Motor neuron (in vitro differentiated cells): ENCODE measurements at places on chromosomes 16 and 17.
A peak's percentile ranks its signal among the peaks of the same experiment; 100 is the strongest.

DNA sequence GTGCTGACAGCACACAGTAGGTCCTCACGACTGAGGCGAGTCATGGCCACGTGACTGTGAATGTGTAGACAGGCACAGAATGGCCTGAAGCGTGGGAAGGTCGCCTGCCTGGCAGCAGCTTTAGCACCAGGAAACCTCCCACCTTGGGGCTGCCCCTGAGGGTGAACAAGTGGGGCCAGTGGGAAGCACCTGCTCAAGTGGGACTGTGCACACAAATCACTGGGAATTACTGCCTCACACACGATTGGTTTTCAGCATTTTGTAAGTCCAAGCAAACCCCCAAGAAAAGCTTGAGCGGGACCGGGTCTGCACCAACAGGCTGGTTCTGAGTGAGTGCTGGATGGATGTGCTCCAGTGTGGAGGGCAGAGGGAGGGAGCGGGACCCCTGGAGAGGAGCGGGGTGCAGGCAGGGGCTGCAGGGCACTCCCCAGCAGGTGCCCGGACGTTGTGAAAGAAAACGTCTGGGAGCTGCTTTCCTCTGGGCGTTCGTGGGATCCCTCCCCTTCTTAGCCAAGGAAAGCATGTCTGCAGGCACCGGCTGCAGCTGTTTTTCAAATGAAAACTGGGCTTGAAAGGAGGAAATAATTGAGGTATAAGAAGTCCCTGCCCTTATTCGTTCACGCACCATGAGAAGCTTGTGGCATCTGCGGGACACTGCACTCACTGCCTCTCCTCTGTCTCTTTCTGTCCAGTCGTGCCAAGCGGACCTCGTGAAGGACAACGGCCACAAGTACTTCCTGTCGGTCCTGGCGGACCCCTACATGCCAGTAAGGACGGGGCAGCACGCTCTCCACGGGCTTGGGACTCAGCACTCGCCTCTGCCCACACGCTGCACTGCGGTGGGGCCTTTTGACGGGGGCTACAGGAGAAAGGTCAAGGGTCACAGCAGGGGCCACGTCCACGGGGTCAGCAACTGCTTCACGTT, 111.7 kb upstream of the CHMP6 start:
- ATAC-seq, result no peak

DNA sequence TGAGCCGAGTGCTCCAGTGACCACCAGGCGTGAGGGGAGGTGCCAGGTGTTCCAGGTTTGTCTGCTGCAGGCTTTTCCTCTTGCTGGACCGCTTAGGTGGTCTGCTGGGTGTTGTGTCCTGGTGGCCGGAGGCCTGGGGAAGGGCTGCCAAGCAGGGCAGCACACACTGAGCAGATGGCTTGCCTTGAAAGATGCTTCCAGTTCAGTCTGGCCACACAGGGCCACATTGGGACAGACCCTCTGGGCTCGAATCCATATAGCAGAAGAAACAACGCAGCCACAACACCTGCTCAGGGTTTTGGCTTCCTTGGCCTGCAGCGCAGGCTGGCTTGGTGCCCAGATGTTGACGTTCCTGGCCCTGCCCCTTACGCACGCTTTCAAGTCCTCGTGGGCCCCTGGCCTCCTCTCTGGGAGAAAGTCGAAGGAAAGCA, 24.8 kb downstream of the GINS2 start:
- ATAC-seq, result no peak

- no peak for ATAC-seq
These were observed 10.1 kb downstream of the TK2 start for GRCh38 chr16:66539623-66540469.

DNA sequence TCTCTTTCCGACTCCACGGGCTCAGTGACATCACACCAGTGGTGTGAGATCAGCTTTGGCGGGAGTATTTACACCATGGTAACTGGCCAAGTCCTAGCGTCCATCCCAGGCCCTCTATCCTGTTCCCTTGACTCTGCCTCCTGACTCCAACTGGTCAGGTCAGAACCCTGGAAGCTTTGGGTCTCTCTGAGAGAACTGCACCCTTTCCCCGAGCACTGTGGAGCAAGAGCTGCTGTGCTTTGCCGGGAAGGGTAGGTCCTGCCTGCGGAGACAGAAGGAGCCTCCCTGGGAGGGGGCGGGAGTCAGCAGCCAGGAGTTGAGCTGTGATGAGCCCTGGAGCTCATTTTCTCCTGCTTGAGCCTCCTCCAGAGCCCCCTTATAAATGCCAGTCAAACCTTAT, 212.1 kb upstream of the TNRC6C start:
- ATAC-seq, result no peak

DNA sequence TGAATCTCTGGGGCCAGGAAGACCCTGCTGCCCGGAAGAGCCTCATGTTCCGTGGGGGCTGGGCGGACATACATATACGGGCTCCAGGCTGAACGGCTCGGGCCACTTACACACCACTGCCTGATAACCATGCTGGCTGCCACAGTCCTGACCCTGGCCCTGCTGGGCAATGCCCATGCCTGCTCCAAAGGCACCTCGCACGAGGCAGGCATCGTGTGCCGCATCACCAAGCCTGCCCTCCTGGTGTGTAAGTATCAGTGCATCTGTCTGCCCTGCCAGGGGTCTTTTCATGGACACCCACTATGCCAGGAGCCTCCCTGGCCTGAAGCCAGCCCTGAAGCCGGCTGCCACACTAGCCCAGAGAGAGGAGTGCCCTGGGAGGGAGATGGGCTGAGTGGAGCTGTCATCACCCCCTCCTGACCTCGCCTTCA, at the start of gene CETP:
Gene CETP, plus strand, starts transcription at position 100 of the 431 bp plus-strand sequence. Its CDS starts 30 bp downstream, at position 130.
- ATAC-seq, result no peak

DNA sequence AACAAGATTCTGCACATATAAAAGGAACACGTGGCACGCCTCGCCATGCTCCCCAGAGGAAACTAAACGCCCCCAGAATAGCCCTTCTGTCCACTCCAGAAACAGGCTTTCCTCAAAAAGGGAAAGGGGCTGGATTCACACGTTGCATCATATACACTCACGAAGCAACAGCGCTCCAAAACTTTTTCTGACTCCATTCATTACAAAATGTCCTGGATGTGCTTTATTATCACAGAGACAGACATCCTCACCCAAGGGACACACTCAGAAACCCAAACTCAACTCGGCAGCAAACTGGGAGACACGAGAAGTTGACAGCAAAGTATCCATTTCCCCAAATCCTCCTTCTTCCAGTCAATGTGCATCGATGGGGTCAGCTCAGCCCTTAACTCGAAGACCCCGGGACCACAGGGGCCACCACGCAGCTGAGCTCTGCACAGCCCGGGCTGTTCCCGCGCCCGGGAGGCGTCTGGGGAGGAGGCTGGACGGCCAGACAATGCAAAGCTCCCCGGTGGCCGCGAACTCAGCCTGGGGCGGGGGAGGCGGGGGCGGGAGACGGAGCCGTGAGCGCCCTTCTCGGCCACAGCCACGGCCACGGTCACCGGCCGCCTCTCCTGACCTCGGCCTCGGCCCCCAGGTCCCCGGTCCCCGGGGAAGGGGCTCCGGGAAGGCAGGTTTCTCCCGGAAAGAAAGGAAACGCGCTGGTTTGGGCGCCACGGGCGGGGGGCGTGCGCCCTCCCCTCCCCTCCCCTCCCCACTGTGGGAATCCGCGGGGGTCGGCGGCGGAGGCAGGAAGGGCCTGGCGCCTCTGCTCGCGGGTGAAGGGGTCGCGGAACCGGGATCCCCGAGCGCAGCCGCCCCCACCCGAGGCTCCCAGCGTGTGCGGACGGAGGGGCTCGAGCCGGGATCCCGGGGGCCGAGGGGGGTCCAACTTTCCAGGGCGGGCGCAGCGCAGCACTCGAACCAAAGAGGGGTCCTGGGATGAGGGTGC, 1.2 kb downstream of the NXN start:
- peak; percentile 8 for ATAC-seq

- ATAC-seq, result no peak
These were observed 16.2 kb upstream of the BMERB1 start for GRCh38 chr16:15418206-15418605.

GRCh38 chr17:62816282-62816839, 8.2 kb upstream of the MARCHF10 start:
- no peak for ATAC-seq

- ATAC-seq, result peak; percentile 39
These were observed 36.5 kb upstream of the DHRS7B start for GRCh38 chr17:21089933-21090901.

DNA sequence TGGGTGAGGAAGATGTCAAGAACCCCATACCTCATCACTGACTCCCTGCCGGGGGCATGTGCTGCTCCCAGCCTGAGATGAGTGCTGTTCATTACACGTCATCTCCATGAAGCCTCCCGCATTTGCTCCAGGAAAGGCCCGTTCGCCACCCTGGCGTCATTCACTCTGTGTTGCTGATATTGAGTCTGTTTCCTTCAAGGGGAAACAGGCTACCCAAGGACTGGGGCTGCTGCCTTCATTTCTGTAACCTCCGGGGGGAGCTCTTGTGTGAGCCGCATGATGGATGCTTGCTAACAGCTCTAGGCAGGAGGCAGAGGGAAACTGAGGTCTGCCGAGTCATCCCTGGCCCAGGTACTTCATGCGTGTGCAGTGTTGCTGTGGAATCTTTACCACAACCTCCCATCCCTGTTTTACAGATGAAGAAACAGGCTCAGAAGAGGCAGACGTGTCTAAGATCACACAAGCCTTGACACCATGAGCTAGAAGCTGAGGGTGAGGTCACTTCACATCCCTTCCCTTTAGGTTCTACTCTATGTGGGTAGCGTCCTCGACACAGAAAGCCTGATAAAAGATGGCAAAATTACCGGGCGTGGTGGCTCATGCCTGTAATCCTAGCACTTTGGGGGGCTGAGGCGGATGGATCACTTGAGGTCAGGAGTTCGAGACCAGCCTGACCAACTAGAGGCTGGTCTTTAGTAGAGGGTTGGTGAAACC, 3.5 kb upstream of the ARMC5 start:
- ATAC-seq, result no peak

DNA sequence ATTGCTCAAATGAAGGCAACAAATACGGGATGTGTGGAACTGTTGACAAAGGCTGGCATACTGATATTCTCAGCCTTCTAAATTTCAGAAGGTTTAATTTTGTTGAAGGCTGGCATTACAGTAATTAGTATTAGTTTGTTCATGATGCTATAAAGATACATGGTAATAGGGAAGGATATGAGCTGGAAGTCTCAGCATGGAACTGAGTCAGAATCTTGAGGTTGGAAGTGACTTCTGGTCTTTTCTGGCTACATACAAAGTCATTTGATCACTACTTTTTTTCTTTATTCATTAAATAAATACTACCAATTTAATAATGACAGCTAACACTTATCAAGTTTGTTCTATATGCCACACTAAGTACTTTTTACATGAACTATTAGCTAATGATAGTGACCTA, 22.6 kb downstream of the RABEP1 start:
- ATAC-seq, result no peak

DNA sequence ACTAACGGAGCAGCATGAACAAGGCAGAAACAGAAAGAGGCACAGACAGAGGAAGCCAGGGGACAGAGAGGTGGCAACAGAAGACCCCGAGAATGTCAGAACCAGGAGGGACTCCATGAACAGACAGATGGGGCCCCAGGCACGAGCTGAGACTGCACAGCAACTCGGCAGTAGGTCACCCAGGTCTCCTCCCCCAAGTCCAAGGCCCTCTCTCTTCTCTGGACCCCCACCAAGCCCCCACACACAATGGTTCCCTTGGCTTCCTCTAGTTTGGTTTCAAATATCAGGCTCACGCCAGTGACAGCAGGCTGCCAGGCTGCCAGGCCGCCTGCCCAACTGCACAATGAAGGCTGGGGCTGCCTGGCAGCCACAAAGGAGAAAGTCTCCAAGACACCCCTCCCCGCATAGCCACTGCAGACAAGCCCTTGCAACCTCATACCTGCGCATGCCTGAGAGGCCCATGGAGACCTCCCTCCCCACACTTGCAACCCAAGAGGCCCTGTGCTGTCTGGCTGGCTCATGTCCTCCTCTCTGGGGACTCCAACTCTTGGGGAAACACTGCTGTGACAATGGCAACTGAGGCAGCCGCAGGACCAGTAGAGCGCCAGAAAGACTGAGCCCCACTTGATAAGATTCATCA, 54.8 kb downstream of the PIMREG start:
- ATAC-seq, result no peak

DNA sequence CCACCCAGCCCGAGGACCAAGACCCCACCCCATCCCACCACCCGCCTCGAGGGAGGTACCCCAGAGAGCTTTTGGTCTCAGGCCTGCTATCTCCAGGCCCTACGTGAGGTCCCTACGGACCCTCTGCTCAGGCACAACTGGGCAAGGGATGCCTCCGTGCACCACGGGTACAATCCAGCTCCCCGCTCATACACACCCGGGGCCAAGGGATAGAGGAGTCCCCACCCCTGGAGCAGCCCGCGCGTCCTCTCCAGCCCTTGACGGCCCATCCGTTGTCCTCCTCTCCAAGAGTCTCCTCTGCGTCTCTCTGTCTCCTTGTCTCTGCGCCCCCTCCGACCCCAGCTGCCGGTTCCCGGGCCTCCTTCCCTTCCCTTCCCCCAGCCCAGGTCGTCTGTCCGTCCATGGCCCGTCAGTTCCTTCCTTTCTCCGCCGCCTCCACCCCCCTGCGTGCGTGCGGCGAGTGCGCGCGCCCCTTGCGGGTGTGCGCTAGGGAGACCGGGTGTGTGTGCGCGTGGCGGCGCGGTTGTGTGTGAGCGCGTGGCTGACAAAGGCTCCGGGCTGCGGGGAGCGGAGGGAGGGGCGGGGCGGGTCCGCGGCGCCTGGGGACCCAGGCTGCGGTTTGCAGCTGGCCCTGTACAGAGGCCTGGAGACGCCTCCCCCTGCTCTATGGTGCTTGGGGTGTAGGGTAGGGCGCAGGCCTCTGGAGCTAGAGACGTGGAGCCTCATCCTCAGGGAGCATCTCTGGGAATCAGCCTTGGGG, 930 bp downstream of the SPNS2 start:
- no peak for ATAC-seq

- peak; percentile 87 for ATAC-seq
These were observed 57.2 kb upstream of the SREBF1 start for GRCh38 chr17:17893801-17894644.

GRCh38 chr16:64823481-64824075, 298.3 kb downstream of the CDH11 start:
- no peak for ATAC-seq

DNA sequence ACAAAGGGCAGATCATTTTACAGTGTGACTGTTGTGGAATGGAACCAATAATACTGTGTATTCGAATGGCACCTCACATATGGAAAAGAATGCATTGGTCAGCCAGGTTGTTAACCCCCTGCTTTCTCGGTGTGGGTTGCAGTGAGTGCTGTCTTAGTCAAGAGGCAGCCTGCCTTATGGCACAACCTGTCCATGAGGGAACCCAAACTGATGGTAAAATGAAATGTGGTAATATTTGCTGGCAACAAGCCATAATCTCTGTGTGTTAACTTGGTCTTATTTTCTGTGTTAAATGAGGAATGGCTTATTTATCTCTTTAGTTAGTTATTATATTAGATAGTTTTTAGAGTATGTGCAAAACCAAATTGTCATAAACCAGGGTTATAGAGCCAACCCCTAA, 81.6 kb downstream of the TMC6 start:
- ATAC-seq, result no peak

DNA sequence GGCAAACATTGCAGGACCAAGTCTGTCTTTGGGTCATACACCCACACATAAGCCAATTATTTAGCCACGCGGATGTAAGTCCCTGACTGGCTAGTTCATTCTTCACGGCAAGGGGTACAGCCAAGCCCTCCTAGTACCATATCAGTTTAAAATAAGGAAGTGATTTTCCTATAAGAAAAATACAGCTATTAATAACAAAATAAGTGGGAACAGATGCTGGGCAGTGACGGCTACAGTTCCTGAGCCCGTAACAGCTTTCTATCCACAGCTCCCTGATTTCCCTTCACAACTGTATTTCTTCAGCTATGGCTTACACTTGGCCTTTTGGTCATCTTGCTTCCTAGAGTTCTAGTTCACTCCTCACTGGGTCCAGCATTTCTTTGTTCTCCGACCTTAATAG, 542.4 kb upstream of the C16orf82 start:
- ATAC-seq, result no peak
